ENCODE measurements at places on chromosomes 13 and 19. TPM values are rescaled to one million over a fixed set of nuclear protein-coding genes. Genes with fewer than 3 reads are reported as not detected.

DNA sequence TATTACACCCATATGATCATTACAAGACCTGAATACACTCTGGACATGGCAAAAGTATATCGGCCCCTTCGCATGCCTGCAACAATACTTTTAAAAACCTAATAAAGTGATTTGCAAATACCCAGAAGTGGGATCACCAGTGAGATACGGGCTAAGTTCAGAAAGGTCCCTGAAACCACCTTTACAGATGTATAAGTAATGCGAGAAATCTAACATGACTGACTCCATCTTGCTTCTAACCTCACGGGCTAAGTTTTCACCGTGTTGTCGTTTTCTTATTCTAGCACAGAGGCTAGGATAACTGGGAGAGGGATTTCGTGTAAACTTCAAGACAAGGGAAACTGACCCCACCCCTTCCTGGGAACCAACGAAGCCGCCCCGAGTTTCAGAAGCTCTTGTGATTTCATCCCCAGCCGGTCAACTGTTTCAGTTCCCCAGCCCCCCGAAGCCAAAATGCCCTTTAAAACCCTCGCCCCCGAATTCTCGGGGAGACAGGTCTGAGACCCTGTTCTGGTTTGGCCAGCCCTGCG is 703 bp downstream of the NEK3 start:
- no peak for DNase-seq

GRCh38 chr13:99514801-99515200 is 13.5 kb downstream of the TM9SF2 start:
- DNase-seq = no peak

PSENEN gene
- 16.6 TPM for total RNA-seq

SOX1 gene
- not detected for total RNA-seq

MAST1 gene
- 0.60 TPM for total RNA-seq

DNA sequence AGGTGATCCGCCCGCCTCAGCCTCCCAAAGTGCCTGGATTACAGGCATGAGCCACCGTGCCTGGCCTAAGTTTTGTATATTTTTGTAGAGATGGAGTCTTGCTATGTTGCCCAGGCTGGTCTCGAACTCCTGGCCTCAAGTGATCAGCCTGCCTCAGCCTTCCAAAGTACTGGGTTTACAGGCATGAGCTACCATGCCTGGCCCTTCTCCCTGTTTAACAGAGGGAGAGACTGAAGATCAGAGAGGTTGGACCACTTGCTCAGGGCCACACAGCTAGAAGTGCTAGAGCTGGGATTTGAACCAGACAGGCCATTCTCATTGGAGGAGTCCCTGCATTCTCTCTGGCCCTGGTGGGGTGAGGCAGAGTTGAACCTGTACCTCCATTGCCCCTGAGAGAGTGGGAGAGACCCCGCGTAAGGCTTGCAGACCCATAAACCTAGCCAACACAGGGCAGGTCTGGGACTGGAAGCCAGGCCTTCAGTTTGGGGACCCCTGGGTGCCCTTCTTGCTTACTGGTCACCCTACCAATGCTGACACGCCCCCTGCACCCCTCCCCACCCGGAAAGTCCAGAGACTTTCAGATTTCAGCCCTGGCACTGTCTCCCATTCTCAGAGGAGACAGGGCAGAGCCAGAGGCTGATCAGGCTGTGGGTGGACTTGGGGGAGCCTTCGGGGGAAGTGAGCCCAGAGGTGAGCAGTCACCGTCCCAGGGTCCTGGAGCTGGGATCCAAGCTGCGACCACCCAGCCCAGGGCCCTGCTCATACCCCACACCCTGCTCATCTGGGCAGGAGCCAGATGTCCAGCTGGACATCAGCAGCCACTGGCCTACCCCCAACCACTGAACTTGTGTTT is 13.3 kb downstream of the TTYH1 start:
- DNase-seq = no peak

DNA sequence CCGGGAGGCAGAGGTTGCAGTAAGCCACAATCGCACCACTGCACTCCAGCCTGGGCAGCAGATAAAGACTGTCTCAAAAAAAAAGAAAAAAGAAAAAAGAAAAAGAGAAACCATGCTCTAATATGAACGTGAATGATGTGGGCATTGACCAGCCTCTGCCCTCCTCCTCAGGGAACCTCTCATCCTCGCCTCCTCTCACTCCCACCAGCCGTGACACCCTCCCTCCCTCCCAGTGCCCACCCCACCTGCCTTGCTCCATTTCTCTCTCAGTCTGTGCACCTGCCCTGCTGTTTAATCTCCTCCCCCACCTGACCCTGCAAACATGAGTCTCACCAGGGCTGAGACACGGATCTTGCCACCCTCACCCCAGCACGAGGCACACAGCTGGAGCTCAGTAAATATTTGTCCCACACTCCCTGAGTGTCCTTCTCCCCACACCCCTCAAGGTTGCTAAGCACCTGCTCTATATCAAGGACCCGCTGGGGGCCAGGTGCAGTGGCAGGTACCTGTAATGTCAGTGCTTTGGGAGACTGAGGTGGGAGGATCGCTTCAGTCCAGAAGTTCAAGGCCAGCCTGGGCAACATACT is 7.5 kb upstream of the BCAT2 start:
- DNase-seq = no peak

KLK4 gene
- not detected for total RNA-seq
